ENCODE measurements at places on chromosomes 12 and 14. TPM values are rescaled to one million over a fixed set of nuclear protein-coding genes. Genes with fewer than 3 reads are reported as not detected.

- DNase-seq = no peak
These were observed 7.8 kb upstream of the ADGRD1 start for GRCh38 chr12:130945786-130946492.

CAPZA3 gene
- polyA plus RNA-seq = not detected

DNA sequence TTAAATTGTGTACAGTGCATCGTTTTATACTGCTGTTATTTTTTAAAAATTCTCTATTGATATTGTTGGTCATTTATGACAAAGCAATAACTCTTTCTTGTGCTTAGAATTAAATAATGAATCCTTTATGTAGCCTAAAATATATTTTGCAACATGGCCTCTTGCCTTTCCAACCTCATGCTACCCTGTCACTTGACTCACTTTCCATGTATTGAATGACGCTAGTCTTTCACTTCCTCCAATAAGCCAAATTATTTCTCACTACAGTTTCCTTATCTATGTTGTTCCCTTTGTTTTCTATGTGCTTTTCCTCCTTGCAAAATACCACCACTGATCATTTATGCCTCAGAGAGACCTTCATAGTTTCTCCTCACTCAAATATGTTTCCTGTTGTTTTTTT, 16.3 kb upstream of the EPYC start:
- DNase-seq = no peak

GRCh38 chr12:750366-751191, 1.8 kb upstream of the WNK1 start:
- no peak for DNase-seq

DNA sequence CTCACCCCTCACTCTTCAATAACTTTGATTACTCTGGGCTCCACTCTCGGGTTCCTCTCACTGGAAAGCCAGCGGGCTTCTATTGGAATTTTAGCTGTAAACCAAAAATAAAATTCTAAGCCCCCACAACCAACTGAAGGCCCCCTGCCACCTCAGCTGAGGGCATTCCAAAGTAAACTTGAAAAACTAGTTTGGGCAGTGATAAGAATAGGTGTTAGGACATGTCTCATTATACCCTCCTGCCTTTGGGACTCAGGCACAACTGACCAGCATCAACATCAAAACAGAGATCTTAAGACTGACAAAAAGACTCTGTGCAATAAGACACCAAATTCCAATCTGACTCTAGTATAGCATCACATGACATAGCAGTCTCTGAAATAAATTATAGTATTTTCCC, 11.9 kb upstream of the TSPAN9 start:
- DNase-seq = no peak

DNA sequence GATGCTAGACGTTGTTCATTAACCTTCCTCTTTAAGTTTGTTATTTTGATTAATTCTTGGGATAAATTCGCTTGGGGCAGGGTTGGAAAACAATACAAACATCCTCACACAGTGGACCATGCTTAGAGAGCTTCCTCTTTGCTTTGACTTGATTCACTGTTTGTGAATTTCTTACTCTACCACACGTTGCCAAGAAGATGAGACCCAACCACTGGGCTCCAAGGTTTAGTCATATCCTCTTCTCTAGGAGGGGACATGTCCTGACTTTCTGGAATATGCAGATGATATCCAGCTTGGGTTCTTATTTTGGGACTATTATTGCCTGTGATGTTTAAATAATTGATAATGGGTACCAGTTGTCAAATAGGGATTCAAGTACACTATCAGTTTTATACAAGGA, 428.2 kb downstream of the ATP23 start:
- DNase-seq = peak; percentile 20

SERPINA10 gene
- not detected for polyA plus RNA-seq

KLRD1 gene
- polyA plus RNA-seq = 0.10 TPM

KIF21A gene
- polyA plus RNA-seq = 0.38 TPM

- no peak for DNase-seq
These were observed 20.6 kb upstream of the BDKRB1 start for GRCh38 chr14:96235426-96235825.

DNA sequence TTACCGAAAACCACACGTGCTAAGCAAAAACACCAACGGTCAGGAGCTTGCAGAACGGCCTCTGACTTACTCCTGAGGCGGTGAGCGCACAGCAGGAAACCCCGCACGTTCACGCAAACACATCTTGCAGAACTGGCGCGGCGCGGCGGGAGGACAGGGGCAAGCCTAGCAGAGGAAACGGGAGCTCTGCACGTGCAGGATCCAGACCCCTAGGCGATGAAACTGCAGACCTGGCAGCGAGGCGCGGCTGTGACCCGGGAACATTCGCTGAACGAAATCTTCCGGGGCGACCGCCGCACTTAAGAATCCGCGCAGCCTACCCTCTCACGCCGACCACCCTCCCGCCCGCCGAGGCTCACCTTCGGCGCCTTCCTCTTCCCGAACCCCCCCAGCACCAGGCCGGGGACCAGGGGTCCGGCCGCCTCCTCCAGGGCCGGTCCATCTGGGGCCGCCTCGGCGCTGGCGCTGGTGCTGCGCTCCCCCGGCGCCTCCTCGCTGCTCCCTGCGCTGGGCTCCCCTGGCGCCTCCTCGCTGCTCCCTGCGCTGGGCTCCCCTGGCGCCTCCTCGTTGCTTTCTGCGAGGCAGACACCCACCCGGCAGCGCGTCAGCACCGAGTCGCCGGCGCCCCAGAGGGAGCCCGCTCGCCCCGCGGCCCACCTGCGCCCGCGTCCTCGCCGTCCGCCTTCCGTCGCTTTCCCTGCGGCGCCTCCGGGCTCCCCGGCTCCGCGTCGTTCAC, 615 bp downstream of the DDX51 start:
- no peak for DNase-seq

OLR1 gene
- 2.8 TPM for polyA plus RNA-seq

DNA sequence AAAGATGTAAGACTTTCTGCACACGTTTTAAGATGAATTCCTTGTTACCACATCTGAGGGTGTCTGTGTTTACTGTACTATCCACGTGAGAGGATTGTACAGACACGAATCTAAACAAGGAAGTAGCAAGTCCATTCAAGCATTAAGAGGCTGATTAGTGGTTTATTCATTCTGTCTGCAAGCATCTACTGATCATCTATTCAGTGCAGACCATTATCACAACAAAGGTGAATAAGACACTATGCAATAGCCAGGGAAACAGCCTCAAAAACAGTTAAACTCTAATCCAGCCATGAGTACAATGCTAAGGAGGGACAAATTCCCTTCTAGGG, 111.6 kb upstream of the PZP start:
- DNase-seq = no peak

COCH gene
- 0.17 TPM for polyA plus RNA-seq

GRCh38 chr12:47868041-47868440, 36.8 kb downstream of the VDR start:
- DNase-seq = no peak

TSPAN19 gene
- not detected for polyA plus RNA-seq

DNA sequence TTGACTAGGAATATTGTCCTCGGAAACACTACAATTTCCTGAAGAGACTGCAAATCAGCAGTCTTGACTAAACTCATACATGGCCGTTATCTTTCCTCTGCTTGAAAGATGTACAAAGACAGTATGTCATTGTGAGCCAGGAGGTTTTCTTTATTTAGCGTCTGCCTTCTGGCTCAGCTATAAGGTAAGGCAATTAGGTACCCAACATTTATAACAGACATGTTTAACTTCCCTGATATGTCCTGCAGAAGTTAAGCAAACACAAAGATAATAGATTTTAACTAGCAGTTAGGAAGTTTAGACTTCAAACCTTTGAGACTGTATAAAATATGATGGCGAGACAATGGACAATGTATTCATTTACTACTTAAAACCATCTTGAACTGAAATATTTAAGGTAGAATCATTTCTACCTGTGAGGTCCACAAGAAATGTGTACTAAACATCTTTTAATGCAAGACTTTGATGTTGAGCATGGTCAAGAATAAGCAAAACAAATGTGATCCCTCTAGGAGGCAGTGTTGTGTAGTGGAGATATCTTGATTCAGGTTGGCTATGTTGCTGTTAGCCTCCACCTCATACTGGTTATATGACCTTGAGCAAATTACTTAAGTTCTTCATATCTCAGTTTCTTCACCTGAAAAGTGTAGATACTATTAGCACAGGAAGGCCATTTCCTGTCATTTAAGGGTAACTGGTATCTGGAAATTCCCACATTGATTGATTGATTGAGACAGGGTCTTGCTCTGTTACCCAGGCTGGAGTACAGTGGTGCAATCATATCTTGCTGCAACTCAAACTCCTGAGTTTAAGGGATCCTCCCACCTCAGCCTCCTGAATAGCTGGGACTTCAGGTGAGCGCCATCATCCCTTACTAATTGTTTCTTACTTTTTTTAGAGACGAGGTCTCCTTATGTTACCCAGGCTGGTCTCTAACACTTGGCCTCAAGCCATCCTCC, 96.3 kb upstream of the EEA1 start:
- DNase-seq = peak; percentile 75

CCDC38 gene
- polyA plus RNA-seq = not detected

- peak; percentile 66 for DNase-seq
These were observed 53.1 kb upstream of the NPFF start for GRCh38 chr12:53560351-53560750.

DNA sequence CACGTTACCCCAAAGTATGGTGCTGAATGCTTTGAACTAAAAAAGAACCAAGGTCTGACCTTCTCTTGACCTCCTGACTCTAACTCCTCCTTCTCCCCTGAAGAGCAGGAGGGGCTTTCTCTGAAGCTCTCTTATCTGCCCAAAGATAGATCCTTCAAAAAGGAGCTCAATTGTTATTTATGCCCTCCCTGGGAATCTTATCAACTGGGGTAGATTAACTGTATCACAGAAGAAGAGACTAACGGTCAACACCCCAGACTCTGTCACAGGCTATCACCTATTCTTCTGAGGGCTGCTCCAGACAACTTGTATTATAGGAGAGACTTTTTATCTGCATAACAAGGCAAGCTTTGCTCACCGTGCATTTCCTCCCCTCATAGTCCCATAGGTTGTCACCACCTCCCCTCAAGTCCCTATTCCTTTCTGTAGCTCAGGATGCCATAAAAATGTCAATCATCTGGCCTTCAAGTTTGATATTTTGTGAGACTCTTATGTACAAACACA, 86.6 kb downstream of the PAPLN start:
- no peak for DNase-seq

TAS2R10 gene
- 0.07 TPM for polyA plus RNA-seq

GRCh38 chr12:779745-780734, 27.7 kb downstream of the WNK1 start:
- DNase-seq = peak; percentile 74

DNA sequence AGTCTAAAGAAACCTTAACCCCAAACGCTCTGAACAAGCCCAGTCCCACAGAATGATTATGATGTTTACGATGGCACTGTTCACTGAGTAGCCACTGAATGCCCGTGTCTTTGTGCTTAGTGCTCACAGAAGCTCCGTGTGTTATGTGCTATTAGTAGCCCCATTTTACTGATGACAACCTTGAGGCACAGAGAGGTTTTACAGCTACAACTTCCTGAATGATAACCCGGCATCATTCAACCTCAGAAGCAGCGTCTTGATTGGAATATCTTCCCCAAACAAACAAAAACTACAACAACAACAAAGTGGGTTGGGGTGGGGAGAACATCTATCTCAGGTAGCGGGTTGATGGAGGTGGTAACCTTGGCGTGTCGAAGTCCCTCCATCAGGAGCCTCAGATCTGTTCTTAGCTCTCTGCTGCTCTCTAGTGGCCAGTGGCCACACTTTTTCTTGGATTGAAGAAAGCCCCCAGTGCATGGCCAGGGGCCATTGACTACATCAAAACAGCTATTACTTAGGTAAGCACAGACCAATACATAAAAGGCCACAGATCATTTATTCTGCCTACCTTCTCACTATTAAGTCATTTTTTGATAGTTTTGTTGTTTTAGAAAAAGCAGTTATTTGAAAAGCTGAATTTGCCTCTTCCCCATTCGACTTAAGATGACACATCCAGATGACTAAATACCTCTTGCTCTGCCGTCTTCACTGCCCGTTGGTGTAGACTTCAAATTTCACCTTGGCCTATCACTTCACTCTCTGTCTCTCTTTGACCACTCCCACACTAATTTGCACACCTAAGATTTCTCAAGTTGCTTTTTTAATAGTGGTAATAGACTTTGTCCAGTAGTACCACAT, 376.9 kb downstream of the GALC start:
- DNase-seq = peak; percentile 19

GRCh38 chr12:12240662-12241340, 26.0 kb downstream of the LRP6 start:
- DNase-seq = peak; percentile 66

DNA sequence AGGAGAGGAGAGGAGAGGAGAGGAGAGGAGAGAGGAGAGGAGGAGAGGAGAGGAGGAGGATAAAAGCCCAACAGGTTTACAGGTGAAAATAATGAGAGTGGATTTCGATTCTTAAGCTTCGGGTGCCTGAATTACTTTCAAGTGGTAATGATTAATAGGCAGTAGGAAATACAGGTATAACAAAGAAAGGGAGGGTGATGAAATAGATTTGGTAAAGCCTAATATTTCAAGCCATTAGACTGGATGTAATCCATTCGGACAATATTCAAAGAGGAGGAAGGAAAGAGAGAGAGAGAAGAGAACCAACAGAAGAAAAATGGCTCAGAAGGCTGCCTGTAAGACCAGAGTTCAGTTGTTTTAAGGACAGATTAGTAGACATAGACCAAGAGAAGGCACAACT, 76.6 kb downstream of the RASSF9 start:
- DNase-seq = no peak

GRCh38 chr12:57272337-57273151, 21.6 kb upstream of the STAC3 start:
- DNase-seq = peak; percentile 45

DNA sequence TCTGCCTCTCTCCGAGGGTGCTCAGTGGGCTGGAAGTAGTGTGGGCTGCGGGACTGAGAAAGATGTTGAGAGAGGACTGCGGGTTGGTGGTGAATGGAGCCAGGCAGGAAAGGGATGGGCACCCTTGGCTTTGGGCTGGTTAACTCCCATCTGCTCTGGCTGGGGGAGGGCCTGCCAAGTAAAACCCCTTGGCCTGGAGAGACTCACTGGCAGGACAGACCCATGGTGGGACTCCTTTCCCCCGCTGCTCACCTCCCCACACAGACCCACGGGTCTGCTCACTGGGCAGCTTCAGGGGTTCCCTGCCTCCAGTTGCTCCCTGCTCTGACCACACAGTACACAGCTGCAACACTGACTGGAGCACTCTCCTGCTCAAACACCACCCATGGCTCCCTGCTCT, 54.1 kb downstream of the KRT80 start:
- DNase-seq = no peak

WASHC4 gene
- polyA plus RNA-seq = 16.4 TPM

DNA sequence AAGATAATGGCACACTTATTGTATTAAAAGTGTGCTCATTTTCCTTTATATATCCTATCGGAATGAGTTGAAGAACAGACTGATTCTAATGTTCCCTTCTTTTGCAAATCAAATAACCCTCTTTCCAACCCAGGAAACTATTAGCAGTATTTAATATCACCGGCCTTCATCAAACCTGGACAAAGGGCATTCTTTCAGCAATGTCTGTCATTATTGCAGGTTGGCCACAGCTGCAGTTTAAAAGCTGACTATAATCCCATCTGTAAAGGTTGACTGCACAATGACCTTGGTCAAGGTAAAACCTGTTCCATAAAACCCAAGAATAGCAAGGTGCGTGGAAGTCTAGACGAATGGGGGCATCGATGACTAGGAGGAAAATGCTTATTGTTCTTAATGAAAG, 472.3 kb upstream of the SOX5 start:
- DNase-seq = no peak

LALBA gene
- polyA plus RNA-seq = not detected

Measured in IMR-90 (cell line).